Activated CD4-positive, alpha-beta T cell treated with anti-CD3 and anti-CD28 coated beads, Interleukin-2, Interleukin-4, amounts not matched to agents 100 ng/mL and 50 ng/mL, durations not matched to agents 16 hours and 8 hours (primary cell): ENCODE measurements at places on chromosomes 4 and X.

DNA sequence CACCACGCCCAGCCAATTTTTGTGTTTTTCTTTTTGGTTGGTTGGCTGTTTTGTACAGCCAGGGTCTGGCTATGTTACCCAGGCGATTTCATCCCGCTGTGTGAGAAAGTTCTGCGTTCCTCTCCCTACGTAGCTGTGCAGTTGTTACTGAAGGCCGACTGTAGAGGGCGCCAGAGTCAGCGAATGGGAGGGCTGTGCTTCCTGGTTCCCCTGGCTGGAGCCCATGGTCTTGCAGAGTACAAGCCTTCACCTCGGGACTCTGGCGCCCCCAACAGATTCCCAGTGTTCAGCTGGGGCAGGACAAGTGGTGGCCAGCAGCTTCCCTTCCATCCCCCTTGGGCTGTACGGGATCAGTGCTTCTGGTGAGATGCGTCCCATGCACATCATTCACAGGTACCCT lies 5.6 kb upstream of the CT45A1 start:
- DNase-seq = peak; percentile 38

DNA sequence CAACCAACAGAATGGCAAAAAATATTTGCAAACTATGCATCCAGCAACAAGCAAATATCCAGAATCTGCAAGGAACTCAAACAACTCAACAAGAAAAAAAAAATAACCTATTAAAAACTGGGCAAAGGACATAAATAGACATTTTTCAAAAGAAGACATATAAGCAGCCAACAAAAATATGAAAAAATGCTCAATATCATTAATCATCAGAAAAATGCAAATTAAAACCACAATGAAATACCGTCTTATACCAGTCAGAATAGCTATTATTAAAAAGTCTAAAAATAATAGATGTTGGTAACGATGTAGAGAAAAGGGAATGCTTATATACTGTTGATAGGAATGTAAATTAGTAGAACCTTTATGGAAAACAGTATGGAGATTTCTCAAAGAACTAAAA lies 53.4 kb downstream of the WDR19 start:
- no peak for DNase-seq

DNA sequence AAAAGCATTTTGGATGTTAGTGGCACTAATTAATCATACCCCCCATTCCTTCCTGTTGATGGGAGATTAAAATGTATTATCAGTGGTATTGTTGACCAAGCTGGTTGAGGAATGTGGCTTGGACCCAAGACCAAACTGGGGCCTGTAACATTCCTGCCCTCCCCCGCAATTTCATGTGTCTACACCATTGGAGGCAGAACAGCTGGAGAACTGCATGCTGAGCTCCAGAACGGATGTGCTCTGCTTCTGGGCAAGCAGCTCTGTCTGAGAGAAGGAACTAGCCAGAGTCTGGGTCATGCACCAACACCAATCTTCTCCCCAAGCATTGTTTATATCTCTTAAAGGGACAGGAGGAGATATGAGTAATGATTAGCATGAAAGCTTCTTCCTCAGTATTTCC lies 185.5 kb downstream of the CEP135 start:
- no peak for DNase-seq

DNA sequence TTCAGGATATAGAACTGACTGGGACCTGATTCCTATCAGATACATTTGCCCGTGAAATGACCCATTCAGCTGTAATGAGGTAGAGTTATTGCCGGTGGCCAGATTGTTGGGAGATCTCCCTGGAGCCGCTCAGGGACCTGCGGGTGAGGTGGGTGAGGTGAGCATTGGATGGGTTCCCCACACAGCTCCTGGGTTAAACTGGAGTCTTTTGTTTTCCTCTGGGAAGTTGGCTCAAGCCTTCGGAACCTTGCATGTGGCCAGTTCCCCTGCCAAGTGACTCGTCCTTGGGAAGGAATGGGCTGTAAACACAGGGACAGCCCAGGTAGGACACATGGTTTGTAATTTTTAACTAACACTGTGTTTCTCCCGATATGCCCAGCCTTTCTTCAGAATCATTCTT lies 31.6 kb upstream of the KIT start:
- DNase-seq = no peak

DNA sequence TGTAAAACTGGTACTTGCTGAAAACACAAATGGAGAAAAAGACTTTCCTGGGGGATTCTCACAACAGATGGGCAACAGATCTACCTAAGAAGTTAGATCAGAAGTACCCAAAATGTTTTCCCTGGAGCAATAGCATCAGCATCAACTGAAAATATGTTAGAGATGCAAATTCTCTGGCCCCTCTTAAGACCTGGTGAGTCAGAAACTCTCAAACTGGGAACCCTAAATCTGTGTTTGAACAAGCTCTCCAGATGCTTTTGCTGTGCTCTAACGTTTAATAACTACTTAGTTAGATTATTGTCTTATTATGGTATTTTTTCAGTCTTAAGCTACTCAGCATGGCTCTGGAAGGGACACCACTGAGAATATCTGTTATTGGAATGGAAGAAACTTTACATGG lies 55.2 kb upstream of the TRPC3 start:
- no peak for DNase-seq

- DNase-seq = no peak
Observed at GRCh38 chrX:93594780-93595179, 78.6 kb downstream of the NAP1L3 start.

DNA sequence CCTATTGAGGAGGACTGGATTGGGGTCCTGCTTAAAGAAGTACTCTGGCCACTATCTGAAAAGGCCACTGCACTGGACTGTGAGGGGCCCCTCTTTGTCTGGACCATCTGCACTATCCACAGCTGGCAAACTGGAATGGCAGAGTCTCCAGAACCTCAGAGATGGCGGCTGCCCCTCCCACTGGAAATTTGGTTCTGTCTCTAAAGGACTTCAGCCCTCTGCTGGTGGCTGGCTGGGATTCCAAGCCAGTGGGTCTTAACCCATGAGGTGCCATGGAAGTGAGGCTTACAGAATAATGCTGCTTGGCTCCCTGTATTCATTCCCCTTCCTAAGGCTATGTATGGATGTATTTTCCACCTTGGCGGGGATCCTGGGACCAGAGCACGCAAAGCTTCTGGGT lies 41.6 kb upstream of the CYLC1 start:
- DNase-seq = no peak

DNA sequence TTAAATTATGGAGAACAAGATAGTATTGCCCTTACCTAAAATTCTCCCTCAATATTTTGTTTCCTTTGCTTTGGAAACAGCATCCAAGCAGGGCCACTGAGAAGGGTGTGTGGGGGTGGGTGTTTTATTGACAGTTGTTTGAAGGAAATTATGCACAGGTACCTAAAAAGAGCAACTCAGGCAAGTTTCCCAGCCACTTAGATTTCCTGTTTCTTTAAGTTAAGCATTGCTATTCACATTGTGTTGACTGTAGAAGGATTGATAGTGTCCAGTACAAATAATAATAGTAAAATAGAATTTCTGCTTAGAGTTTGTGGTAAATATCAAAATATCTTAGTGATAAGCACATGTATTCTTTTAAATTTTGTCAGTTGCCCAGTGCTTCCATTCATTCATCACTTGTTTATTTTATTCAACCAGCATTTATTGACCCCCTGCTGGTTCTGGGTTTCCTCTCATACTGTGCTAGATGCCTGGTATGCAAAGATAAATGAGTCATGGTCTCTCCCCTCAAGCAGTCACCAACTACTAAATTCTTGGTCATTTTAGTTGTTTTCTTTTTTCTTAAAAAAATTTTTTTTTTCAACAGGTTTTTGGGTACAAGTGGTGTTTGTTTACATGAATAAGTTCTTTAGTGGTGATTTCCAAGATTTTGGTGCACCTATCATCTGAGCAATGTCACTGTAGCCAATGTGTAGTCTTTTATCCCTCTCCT lies 50.0 kb downstream of the GALNT7 start:
- no peak for DNase-seq

DNA sequence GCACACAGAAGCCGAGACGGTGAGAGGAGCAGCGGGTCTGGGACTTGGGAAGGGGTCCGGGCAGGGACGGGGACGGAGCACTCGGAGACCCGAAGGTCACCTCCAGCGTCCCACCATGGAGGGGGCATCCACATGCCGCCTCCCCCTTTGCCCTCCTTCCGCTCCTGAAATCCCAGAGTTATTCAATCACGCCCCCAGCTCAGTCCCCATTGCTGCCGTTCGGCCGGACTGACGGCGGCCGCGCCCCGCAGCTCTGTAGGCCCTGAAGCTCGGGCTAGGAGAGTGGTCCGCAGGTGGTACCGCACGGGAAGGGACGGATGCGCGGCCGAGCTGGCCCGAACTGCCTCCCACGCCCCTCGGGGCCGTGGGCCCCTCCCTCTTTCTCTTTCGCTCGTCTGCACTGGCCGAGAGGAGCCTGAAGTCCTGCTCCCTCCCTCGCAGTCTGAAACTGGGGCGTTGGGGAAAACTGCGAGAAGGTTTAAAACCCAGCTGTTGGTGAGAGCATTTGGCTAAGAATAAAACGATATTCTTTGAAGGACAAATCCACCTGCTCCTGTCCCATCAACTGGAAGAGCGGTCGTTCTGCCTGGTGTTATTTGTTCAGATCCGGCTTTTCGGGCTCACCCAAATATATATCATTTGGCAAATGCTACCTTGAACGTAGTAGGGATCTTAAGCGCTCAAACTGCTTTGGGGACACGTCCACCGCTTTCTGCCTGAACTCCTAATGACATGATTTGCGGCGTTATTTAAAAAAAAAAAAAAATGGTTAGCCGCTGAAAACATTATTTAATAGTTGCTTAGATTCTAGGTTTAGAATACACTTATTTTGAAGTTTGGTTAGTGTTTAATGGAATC lies 719 bp downstream of the USO1 start:
- DNase-seq = peak; percentile 53

GRCh38 chr4:151718984-151719955 lies 41.5 kb downstream of the GATB start:
- DNase-seq = no peak

GRCh38 chr4:161629694-161630441 lies 533.9 kb downstream of the FSTL5 start:
- DNase-seq = no peak

DNA sequence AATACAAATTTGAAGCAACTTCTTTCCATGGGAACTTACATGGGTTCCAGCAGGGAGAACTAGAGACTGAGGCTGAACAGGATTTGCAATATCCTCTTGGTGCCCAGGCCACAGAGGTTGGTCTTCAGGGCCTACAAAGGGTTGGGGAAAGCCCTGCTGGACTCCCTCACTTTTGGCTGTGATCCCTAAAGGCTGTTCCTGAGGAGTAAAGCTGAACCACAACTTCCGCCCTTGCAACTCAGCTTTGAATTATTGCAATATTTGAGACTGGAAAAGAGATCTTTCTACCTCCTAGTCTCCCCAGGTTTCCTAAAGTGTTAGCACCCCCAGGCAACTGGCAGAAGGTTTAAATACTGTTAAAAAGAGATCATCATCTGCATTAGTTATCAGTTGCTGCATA lies 26.9 kb downstream of the DCHS2 start:
- no peak for DNase-seq

GRCh38 chr4:15469402-15470127 lies at the start of gene CC2D2A:
Gene CC2D2A (plus strand): TSS chr4:15469882. CDS start chr4:15475933, 6,051 bp downstream.
- no peak for DNase-seq

- no peak for DNase-seq
Observed at GRCh38 chr4:25238052-25238451, 4.2 kb downstream of the PI4K2B start.

- no peak for DNase-seq
Observed at GRCh38 chr4:173076903-173077634, 91.5 kb upstream of the GALNT7 start.

GRCh38 chr4:142406917-142407501 lies 439.1 kb downstream of the INPP4B start:
- peak; percentile 88 for DNase-seq

DNA sequence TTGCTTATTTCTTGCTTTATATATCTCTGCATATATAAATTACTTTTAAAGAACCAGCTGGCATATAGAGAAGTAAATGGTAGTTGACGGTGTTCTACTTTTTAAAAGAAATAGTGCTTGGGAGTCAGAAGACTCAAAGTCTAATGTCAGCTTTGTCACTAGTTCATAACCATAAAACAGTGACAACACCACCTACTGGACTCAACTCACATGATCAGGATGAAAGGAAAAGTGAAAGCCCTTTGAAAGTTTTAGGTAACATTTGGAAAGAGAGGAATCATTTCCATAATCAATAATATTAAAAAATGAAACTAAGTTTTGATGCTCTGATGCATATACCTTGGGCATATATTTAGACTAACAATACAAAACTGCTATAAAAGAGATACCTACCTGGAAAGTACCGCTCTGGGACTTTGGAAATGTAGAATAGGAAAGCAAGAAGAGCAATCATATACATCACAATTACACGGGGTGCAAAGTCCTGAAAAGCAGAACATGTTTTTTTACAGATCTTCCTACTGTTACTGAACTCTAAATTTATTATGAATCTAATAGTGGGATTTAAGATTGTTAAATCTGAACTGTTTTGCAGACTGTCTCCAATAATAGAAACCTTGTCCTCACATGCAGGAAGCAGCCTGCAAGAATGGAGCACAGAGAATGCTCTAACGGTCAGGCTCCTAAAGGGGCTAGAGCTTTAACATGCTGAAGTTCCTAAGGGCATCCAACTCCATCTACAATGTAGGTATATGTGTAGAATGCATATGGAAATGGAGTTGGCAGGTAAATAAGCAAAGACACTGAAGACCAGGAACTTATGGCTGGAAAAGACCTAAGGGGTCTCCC lies 15.6 kb downstream of the PAQR3 start:
- no peak for DNase-seq

GRCh38 chr4:40800064-40800463 lies 50.3 kb downstream of the NSUN7 start:
- no peak for DNase-seq

- no peak for DNase-seq
Observed at GRCh38 chrX:16678689-16679088, 28.7 kb downstream of the S100G start.

DNA sequence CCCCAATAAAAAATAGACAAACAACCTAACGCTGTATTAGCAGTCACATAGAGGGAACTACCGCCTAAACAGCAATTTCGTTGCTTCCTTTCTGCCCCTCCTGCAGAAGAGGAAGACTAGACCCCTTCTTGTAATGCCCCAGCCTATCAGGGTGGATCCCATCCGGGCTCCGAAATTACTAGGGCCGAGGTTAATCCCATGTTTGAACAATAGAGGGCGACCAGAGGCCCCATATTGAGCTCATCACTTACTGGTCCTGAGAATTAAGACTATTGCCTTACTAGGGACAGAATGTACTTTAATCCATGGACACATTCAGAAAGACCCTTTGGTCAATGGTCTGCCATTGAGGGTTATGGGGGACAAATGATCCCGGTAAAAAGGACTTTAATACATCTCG lies 11.8 kb upstream of the ZNF630 start:
- DNase-seq = peak; percentile 50

DNA sequence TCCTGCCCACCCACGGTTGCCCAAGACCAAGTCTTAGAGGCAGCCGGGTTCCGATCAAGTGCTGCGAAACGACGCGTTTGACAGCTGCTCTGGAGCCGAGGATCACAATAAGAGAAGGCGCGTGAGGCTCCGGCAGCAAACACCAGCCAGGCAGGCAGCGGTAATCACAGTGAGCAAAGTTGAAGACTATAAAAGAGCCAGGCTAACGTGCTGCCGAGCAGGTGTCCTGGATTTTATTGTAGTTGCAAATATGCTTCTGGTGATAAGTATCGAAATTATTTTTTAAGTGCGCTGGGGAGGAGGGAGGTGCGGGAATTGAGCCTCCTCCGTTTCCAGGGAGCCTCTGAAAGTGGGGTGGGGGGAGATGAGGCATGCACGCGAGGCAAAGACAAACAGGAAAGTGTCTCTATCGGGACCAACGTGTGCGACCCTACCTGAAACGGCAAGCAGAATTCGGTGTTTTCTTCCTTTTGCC lies 590 bp downstream of the GABRA2 start:
- no peak for DNase-seq
